Fibroblast of the aortic adventitia (primary cell): ENCODE measurements at places on chromosomes 7 and 10. TPM values are rescaled to one million over a fixed set of nuclear protein-coding genes. Genes with fewer than 3 reads are reported as not detected.

DNA sequence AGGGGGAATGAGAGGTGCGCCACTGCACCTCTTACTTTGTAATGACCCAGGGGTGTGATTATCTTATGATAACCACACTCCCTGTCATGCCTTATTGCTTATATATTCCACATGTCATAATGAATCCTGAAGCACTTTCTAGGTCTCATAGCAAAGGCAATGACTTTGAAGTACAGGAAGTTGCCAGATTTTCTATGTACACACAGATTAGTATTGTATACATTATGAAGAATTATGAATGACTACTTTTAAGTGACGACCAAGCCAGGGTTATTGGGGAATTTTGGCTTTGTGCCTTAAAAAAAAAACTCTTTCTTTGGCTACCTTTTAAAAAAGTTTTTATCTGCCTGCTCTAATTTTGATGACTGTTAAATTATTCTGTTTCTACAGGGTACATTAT, 269.6 kb downstream of the MDFIC start:
- DNase-seq: no peak

DNA sequence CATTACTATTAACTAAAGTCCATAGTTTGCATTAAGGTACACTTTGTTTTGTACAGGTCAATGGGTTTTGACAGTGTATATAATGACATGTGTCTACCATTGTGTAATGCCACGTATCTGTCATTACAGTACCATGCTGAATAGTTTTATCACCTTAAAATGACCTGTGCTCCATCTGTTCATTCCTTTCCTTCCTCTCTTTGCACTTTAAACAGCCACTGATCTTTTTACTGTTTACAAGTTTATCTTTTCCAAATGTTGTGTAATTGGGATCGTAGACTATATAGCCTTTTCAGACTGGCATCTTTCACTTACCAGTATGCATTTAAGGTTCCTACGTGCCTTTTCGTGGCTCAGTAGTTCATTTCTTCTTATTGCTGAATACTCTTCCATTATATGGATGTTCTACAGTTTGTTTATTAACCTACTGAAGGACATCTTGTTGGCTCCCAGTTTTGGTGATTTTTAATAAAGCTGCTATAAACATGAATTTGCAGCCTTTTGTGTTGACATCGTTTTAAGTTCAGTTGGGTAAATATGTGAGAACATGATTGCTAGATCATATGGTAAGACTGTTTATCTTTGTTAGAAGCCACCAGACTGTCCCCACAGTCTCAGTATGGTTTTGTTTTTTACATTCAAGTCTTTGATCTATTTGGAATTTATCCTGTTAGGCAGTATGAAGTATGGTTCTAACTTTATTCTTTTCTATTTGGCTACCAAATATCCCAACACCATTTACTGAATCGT, 24.7 kb downstream of the STAM start:
- no peak for DNase-seq

- DNase-seq: peak; percentile 17
Observed at GRCh38 chr7:42414941-42415505, 178.0 kb upstream of the GLI3 start.

DNA sequence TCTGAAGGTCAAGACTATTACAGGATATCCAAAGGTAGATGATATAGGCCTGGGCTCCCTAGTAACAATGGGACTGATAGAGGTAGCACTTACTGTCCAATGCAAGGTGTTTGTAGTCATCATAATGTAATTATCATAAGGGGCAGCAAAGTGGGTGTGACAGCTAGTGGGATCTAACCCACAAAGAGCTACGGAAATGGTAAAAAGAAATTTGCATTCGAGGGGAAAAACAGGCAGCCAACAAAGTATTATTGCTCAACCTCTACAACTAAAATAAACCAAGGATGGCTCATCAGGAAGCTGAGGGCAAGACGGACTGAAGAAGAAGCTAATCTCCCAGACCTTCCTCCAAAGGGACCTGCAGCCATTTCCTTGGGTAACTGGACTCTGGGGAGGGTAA, 211.0 kb downstream of the WDR11 start:
- DNase-seq: no peak

DNA sequence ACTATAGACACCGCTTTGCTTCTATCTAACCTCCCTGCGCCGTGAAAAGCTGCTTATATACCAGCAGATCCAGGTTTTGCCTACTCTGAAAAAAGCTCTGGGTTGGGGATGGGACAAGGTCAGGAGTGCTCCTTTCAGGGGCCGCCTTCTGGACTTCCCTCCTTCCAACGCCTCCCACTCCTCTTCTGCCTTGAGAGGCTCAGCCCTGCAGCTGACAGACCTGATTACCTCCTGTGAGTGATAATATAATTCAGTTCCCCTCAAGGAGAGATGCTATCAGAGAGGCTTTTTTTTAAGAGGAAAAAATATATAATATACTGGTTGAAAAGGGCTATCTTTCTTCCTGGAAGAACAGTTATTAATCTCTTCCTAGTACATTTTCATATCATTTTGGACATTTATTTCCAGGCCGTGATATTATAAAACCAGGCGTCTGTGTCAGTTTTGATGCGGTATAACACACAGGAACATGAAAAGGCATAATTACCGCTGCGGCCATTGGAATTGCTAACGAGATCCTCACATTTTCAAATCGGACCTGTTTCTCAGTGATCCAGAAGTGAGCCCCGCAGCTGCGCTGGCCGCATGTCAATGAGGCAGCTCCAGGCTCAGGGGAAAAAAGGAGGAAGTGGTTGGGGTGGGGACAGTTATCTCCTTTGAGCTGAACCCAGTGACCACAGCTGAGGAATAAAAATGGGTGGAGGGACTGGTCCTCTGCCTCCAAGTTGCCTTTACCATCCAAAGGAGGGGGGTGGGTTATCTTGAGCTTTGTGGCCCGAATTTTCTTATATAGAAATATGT, 457.1 kb downstream of the TYW1 start:
- no peak for DNase-seq

DNA sequence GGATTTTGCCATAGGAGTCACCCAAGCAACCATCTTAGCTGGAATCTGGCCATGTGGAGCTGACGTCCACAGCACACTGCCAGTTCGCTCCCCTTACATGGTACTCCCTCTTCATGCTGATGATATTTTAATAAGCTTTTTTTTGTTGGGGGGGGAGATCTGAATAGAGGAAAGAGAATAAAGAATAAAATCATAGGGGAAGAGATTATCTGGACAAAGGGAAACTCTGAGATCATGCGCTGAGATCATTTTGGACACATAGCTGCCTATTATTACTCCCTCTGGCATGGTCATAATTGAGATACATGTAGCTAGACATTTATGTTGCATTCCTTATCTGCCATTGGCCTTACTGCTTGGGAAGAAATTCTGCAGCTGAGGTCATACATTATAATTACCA, 282.7 kb downstream of the HTR7 start:
- DNase-seq: no peak

DNA sequence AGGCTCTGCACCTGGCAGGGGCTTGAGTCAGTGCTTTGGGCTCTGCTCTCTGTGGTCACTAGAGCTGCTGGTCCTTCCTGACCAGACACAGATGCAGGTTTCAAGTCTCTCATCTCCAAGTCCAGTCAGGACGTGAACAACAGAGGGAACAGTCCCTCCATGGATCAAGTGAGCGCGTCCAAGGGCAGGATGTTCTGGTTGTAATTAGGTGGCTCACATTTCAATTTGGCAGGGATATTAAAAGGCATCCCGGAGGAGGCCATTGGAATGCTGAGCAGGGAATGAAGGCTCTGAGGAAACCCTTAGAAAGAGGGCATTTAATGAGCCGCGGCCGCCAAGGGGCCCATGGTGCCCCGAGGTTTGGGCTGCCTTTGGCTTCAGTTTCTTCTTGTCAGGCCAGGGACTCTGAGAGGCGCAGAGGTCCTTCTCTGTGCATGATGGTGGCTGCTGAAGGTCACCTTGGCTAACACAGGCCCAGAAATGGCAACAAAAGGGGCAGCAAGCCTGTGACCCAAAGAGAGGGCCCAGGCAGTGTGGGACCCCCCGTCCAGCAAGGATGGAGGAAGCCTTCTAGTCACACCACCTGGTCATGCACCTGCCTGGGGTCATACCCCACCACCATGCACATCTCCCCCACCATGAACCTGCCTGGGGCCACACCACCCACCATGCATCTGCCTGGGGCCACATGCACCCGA, 30.7 kb upstream of the INPP5A start:
- peak; percentile 76 for DNase-seq

- no peak for DNase-seq
Observed at GRCh38 chr7:94623820-94624219, 32.1 kb downstream of the SGCE start.

DNA sequence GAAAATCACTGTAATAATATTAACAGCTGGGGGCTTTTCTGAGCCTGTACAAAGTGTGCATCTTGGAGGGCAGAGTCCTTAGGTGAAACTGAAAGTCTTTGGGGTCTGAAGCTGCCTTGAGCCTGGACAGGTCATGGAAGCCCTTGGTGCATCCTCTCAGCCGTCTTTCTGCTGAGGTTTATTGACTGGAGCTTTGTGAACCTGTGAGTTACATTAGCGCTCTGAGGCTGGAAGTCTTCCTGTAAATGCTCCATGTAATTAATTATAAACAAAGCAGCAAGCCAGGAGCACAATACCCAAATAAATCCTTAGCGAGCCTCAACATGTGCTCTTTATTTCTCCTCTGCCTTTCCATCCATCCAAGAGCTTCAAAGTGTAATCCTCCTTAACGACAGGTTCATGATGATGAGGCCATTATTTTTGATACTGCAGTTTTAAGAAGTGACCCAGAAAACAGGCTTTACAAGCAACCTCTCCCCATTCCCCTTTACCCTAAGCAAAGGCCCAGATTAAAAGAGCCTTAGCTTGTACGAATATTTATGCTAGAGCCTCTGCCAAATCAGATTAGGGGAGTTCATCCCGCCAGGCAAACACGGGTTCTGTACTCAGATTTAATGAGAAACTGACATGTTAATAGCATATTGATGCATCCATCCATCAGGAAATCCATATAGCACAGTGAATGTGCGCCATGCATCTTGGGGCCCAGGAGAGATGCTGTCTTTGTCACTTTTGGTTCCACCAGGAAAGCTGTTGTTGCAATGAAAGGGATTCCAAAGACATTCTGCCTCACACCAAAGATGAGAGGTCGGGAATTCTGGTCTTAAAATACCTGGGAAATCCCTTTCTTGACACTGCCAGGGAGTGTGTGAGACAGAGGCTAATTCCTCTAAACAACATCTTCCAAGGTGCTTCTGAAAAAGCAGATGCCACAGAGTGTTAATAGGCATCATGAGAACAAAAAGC, 118.1 kb downstream of the ANLN start:
- no peak for DNase-seq

- DNase-seq: no peak
Observed at GRCh38 chr10:123463181-123463580, 203.0 kb upstream of the GPR26 start.

- DNase-seq: no peak
Observed at GRCh38 chr7:87154569-87154968, 2.3 kb downstream of the DMTF1 start.

LIPM gene
- total RNA-seq: 0.82 TPM in 1 of 2 replicates, not detected in the other

CARD11 gene
- total RNA-seq: under 0.01 and 0.08 TPM in 2 replicates
